NCI-H460 (cell line): ENCODE measurements at places on chromosomes 3 and 15.

DNA sequence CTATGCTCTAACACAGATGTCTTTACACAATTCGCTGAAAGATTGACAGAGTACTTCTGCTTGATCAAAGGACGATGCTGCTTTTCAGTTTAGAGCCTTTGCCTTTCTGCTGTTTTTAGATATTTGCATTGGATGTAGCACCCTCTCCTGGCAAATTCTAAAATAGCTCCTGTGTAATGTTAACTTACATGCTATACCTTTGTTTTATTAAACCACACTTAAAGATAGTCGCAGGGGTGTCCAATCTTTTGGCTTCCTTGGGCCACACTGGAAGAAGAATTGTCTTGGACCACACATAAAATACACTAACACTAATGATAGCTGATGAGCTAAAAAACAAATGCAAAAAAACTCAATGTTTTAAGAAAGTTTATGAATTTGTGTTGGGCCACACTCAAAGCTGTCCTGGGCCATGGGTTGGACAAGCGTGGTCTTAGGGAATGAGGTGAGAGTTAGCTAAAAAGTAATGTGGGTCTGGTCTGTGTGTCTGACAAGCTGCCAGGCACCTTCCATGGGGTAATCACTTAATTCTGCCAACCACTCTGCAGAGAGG, 62.9 kb downstream of the ATG7 start:
- peak; percentile 59 for DNase-seq

GRCh38 chr15:58666957-58667356, 82.5 kb downstream of the ADAM10 start:
- no peak for DNase-seq

GRCh38 chr3:139597947-139598346, 58.4 kb upstream of the RBP1 start:
- no peak for DNase-seq

- DNase-seq = no peak
These were observed 184.4 kb downstream of the PEX5L start for GRCh38 chr3:179852142-179852905.

DNA sequence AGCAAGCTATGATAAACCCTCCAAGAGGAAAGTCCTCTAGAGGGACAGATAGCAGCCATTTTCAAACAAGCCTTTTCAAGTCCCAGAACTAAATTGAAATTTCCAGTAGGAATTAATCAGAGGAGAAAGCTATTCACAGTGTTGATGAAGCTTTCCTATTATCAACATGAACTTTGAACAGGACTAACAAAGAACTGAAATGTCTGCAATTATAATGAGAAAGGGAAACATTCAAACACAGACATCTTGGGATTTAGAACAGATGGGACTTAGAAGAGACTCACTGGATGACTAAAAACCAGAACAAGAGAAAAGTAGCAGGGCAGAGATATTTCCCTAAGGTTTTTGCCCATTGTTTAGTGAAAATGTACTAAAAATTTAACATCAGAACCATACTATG, 622.1 kb upstream of the UBE2E2 start:
- DNase-seq = no peak

DNA sequence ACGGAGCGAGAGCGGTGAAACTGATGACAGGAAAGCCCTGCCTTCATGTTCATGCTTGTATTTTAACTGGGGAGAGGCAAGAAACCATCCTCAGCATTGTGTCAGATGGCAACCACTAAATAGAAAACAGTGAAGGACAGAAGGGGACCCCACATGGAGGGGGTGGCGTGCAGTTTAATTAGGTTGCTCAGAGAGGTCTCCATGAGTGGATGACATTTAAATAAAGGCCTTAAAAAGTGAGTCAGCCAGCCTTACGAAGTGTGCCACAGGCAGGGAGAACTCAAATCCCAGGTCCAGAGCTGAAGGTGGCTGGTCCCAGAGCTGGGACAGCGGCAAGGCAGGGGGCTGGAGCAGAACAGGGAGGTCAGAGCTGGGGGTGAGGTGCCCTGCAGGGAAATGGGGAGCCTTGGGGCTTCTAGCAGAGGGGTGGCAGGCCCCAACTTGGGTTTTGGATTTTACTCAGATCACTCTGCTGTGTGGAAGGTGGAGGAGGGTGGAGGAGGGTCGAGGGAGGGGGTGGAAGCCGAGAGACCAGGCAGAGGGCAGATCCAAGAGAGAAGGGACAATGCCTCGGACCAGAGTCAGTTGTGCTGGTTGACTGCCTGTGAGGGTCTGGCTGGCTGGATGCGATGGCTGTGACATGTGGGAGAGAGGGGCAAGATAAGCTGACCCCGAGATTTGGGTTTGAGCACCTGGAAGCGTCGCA, 73.7 kb downstream of the KLF13 start:
- no peak for DNase-seq

GRCh38 chr3:153422314-153422713, 260.3 kb downstream of the RAP2B start:
- DNase-seq = no peak

GRCh38 chr15:99726333-99726732, 6.9 kb downstream of the LYSMD4 start:
- no peak for DNase-seq

DNA sequence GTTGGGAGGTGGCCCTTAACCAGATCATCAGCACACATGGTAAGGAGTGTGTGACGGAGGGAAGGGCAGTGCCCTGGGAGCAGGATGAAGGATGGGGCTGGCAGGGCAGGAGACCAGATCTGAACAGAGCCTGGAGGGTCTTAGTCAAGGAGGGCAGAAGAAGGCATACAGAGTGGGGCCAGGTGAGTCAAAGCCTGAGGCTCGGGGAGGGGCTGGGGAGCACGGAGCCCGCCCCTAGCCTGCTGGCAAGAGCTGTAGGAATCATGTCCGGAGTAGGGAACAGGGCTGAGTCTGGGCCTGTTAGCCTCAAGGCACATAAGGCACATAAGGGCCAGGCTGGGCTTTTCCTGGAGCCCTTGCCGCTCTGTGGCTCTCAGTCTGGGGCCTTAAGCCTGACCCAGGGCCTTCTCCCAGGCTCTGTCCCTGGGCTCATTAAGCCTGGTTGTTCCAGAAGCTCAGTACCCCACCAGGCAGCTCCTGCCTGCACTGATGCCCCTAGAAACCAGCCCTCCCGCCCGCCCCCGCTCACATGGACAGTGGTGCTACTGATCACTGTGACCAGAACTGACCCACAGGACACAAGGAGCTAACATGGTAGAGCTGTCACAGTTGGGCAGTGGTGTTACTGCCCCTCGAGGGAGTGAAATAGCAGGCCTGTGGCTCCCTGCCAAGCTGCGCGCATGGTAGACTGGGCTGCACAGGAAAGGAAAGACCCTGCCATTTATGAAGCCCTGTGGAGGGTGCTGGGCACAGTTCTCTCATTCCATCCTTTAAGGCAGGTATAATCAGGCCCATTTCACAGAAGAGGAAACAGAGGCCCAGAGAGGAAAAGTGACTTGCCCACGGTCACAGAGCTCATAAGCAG, 14.6 kb downstream of the ISG20 start:
- DNase-seq = no peak

GRCh38 chr3:134486577-134487041, 752 bp downstream of the CEP63 start:
- peak; percentile 6 for DNase-seq

GRCh38 chr3:126285369-126285768, 71.8 kb downstream of the KLF15 start:
- no peak for DNase-seq

DNA sequence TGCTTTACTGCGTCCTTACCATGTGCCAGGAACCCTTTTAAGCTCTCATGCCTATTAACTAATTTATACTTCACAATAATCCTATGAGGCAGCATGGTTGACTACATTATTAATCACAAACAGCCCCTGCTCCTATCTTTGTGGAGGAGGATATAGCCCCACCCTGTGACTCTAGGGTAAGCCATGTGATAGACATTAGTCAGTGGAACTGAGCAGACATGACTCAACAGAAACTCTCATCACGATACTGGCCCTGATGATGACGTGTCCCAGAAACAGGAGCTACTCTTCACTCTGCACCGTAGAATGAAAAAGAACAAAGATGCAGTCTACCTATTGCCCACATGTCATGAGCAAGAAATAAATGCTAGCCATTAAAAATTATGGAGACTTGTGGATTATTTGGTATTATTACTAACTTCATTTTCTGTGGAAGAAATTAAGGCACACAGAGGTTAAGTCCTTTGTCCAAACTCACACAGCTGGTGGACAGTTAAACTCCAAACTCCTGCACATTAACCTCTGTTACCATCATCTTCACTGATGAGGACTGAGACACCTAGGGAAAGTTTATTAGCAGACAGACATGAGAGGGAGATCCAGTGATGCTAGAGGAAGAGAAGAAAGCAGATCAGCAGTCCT, 51.2 kb downstream of the CFAP20DC start:
- peak; percentile 55 for DNase-seq

DNA sequence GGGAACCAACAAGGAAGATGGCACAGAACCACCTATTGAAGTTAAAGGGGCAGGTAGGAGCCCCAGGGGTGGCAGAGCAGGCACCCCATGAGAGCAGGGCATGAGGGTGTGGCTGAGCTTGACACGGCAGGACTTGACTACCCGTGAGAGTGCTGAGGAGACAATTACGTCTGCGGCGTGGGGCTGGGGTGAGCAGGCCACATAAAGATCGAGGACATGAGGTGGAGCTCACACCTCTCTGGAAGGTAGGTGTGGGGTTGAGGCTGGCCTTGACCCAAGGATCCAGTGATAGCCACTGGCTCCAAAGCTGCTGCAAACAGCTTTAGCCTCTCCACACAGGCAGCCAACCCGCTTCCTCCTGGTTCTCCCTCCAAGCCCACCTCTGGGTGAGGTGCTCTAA, 64.5 kb downstream of the PCSK6 start:
- DNase-seq = no peak

- DNase-seq = no peak
These were observed 127.9 kb downstream of the C3orf70 start for GRCh38 chr3:185024966-185025365.

- no peak for DNase-seq
These were observed 156.3 kb downstream of the LPP start for GRCh38 chr3:188310270-188310710.

- no peak for DNase-seq
These were observed 1032.8 kb upstream of the EPHA6 start for GRCh38 chr3:95781598-95781997.
